ENCODE measurements at places on chromosomes 1 and 21. TPM values are rescaled to one million over a fixed set of nuclear protein-coding genes. Genes with fewer than 3 reads are reported as not detected.

DNA sequence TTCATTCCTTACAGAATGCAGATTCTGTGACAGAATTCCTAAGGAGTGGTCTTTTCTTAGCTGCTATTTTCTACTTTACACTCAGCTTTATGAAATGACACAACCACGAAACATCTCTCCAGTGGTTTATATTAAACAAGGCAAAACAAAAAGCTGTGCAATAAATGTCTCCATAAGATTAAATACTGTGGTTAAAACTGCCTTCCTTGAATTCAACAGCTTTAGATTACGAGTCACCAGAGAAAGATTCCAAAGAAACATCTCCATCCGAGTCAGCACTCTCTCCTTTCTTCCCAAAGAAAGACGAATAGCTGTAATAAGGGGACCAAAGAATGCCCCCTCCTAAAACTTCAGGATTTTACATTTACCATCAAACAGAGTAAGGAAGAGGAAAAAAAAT is 4.6 kb upstream of the C1orf87 start:
- DNase-seq: no peak

The RAB3B gene
- polyA plus RNA-seq: 0.38 TPM

GRCh38 chr21:37636152-37636860 is 269.7 kb downstream of the DYRK1A start:
- no peak for DNase-seq

DNA sequence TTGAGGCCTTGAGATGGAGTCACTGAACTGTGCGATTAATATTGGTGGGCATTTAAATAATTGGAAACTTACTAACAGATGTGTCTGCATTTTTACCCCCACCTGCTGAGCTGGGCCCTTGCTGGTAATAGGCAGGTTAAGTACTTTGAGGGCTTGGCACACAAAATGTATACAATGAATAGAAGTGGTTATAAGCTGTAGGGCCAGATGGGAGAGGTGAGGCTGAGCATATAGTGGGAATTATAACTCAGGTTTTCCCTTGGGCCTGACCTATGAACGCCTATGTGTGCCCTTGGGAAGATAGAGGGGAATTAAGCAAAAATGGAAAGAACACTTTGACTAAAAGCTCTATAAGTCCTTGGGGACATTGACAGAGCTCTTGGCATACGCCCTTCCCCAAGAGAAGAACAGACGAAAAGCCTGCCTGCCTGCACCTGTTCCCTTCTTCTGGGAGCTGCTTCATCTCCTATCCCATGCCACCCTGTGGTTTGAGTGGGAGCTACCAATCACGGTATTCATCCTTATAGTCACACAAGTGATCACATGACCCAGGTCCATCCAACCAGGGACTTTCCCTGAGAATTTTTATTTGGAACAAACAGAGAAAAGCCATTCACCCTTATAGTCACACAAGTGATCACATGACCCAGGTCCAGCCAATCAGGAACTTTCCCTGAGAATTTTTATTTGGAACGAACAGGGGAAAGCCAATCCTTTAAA is 260.7 kb upstream of the CSF3R start:
- DNase-seq: no peak

- DNase-seq: no peak
Measured at GRCh38 chr1:91697416-91697815, 188.5 kb downstream of the TGFBR3 start.

The AADACL3 gene
- polyA plus RNA-seq: not detected

DNA sequence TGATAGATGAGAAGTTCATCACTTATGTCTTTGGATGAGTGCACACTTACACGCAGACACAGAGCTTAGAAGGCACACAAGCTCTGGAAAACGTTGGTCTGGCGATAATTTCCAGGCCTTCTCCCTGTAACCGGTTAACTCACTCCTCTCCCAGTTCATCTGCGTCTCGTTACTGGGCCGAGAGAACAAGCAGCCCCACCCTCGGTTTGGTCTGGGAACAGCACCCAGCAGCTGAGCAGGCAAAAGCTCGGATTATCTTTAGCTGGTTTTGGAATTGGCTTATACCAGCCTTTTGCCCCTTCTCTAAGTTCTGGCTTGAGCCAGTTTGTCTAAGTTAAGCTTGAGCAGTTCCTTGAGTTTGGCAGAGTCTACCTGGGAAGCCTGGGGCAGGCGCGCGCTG is 27.3 kb upstream of the COL6A1 start:
- DNase-seq: no peak

Measured in left lung (tissue), 14 donors.